ENCODE measurements at places on chromosomes 13 and 19.

GRCh38 chr13:83919775-83920174 is 37.5 kb upstream of the SLITRK1 start:
- no peak for DNase-seq

DNA sequence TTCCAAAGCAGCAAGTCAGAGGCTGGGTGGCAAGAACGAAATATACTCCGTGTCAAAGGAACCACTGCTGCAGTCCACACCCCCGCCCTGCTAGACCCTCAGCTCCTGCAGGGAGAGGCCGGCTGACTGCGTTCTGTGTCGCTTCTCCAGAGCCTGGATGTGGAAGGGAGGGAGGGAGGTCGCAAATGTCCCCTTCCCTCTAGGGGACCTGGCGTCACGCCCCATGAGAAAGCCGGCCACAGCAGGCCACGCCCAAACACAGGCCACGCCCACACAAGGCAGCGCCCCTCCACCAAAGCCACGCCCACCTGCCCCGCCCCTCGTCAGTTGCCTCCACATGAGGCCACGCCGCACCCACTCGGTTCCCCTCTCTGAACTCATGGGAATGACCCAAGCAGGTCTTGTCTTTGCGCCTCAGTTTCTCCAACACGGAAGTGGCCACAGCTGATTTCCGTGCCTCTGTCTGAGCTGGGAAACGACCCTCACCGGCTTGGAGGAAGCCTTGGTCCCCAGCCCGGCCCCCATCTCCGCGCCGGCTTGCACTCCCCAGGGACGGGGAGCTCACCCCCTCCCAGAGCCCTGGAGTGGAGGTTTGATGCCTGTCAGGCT is 38.4 kb upstream of the TCF3 start:
- DNase-seq = no peak

DNA sequence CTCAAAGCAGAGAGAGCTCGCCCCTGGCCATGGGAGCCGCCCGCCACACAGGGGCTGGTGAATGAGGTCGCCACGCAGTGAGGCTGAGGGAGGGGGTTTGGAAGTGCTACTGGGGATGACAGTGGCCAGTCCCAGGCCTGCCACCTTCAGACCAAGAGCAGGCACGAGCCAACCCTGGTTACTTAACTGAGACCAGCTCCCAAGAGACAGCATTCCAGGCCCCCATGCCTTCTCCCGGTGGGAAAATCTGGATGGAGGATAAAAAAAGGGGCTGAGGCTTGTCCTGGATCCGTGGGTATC is 43.3 kb downstream of the RAB20 start:
- DNase-seq = no peak

DNA sequence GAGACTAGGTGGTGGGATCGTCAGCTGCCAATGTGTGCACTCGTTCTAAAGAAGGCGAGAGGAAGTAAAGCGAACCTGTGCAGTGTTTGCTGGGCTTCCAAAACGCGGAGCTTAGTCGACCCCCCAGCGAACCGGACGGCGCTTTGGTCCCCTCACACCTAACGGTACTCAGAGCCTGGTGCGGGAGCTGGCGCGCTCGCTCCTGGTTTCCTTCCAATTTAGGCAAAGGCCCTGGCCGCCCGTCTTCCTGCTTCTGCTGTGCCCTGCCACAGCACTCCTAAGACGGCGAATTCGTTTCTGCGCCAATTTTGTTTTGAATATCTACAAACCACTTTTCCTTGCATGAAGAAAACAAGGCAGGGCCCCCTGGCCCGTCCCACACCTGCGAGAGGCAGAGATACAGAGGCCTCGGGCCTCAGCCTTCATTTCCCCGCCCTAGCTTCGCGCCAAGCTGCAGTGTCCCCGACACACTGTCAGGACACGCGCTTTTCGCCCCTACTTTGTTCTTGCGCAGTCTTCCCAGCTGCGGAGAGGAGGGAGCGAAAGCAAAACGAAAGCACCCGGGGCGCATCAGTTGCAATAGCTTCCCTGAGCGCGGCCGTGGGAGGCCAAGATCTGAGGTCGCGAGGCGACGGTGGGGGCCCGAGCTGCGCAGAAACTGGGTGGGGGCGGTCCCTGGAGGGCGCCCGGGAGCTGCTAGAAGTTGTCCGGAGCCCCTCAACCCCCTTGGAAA is 111.9 kb downstream of the KCNRG start:
- no peak for DNase-seq

- DNase-seq = no peak
Measured at GRCh38 chr13:50712881-50713280, 130.6 kb downstream of the DLEU7 start.

GRCh38 chr19:3462991-3463713 is 17.2 kb downstream of the SMIM24 start:
- DNase-seq = no peak

DNA sequence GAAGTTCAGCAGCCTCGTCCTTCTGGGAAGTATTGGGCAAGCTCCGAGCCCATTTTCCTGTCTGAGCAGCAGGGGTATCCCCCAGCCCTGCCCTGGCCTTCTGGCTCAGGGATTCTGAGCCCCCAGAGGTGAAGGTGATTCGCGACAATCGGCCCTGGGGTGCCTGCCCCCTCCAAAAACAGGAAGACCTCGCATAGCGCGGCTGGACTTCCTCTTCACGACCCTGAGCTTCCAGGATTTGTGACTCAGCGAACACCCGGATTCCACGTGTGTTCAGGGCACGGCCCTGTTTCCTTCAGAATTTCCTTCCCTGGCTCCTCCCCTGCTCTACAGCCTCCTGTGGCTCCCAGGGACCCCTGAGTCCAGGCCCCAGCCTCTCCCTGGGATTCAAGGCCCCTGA is at the start of gene SEMA6B:
Gene SEMA6B (minus strand): TSS at position 116 of the 400 bp plus-strand sequence. CDS start 1,227 bp downstream, outside the sequence.
- DNase-seq = no peak

- DNase-seq = no peak
Measured at GRCh38 chr19:1992759-1993260, 22.7 kb downstream of the BTBD2 start.

DNA sequence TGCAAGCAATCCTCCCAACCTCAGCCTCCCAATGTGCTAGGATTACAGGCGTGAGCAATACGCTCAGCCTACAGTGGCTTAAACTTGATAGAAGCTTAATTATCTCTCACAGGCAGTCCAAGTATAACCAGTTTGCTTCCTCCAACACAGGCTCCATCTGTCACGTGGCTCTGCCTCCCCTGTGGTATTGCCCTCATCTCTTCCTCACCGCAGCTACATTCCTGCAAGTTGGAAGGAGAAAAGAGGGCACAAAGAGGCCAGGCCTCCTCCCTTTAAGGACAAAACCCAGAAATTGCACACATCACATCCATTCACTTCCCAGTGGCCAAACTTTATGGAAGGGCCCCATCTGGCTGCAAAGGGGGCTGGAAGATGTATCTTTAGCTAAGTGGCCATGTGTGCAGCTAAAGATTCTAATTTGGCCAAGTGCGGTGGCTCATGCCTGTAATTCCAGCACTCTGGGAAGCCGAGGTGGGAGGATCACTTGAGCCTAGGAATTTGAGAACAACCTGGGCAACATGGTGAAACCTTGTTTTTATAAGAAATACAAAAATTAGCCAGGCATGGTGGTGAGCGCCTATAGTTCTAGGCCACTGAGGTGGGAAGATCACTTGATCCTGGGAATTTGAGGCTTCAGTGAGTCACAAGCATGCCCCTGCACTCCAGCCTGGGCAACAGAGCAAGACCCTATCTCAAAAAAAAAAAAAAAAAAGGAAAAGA is 3.1 kb upstream of the SDHAF1 start:
- DNase-seq = no peak

GRCh38 chr13:51432576-51432975 is 20.3 kb downstream of the INTS6 start:
- DNase-seq = no peak

GRCh38 chr13:33050161-33050560 is 33.9 kb downstream of the KL start:
- DNase-seq = no peak

DNA sequence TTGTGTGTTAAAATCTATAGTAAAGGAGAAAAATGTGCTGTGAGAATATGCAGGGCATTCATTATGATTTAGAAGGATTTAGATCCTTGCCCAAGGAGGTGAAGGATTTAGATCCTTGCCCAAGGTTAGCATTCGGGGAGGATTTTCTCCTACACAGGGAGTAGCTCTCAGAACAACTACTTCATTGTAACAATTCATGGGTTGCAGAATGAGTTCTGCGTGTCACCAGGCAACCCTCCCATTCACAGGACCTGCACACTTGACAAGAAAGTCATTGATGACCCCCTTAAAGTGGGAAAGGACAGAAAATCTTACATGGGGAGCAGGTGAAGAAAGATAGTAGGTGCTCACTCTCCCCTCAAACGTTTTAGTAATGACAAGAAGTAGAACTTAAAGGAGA is 167.1 kb upstream of the MAB21L1 start:
- no peak for DNase-seq

DNA sequence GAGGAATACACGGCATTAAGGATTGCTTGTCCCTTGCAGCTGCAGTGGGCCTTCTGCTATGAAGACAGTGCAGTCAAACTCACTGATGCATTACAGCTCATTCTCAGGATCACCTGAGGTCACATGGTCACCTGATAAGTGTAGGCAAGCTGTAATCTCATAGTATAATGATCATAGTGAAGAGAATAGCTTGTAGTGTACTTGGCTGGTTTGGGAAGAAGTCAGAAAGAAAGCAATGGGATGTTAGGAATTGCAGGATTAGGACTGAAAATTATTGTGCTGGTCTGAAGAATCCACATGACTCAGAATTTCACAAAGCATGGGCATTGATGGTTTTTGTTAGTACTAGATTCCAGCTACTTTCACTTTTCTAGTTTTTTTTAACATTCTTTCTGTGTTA is 76.7 kb downstream of the MBNL2 start:
- no peak for DNase-seq

DNA sequence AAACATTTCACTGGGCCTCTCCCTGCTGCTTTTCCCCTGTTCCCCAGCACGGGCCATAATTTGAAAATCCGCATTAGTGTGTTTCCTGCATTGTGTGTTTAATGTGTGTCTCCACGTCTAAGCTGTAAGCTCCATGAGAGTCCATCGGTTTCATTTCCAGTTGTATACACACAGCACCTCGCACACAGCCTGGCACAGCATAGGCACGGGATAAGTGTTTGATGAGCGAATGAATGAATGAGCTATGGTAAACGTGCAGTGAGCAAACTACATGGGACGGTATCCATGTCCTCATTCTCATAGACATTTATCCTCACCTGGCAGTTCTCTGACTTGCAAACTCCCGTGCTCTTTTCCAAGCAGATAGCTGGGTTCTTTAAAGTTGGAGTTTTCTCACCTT is 106.1 kb downstream of the RAB20 start:
- DNase-seq = no peak

DNA sequence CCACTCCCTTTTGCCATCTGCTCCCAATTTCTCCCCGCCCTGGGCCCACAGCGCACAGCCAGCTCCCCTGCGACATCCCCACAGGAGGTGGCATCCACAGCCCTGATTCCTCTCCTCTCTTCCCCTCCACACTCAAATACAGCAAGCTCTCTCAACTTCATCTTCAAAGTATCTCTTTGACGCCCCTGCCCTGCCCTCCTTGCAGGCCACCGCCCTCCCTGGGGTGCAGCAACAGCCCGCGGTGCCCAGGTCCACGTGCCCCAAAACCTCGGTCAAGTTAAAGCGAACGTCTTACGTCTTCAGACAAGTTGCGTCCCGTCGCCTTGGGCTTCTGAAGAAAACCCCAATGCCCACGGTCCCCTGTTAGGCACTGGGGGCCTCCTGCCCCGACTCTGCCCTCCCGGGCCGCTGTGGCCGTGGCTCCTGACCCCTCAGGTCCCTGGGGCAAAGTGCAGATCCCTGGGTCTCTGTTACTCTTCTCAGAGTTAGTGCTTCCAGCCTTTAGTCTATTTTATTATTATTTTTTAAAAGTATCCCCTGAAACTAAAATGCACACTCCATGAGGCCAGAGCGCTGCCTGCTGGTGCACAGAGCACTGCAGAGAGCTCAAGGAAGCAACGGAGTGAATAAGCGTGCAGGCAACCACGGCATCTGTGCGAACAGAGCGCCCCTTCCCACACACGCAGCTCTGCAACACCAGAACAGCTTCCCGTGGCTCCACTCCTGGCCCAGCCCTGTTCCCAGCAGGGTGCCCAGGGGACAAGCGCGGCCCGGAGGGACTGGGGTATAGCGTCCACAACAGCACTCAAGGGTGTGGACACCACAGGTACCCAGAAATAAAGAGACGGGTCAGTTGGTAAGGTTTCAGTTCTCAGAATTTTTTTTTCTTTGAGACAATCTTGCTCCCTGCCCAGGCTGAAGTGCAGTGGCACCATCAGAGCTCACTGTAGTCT is 26.4 kb downstream of the IL17D start:
- DNase-seq = no peak

DNA sequence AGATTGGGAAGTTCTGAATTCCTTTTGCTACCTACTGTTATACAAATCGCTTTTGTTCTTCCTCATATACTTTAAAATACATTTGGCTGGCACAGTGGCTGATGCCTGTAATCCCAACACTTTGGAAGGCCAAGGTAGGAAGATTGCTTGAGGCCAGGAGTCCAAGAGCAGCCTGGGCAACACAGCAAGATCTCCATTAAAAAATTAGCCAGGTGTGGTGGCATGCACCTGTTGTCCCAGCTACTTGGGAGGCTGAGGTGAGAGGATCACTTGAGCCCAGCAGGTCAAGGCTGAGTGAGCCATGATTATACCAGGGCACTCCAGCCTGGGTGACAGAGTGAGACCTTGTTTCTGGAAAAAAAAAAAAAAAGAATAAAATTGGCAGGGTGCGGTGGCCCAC is 34.4 kb upstream of the CXCL17 start:
- DNase-seq = no peak

- DNase-seq = no peak
Measured at GRCh38 chr13:29569253-29570050, 26.0 kb downstream of the SLC7A1 start.

DNA sequence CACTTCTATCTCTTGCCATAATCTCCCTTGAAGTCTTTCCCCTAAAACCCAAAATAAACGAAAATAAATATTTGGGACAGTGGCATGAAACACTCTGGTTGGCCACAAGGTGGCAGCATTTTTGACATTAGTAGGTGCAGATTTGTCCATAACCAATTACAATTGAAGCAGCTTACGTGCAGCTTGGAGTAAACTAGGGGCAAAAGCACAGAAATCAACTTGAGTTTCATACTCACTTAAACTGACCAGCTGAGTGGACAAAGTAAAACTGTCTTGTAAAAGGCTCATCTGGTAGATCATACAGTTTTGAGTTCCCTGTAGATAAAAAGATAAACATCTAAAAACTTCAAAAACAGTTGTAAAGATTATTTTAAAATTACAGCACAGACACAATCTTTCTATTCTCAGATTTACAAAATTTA is 18.8 kb downstream of the PDCD5 start:
- DNase-seq = peak; percentile 67

- DNase-seq = no peak
Measured at GRCh38 chr19:56689198-56689597, 17.6 kb upstream of the ZNF835 start.

DNA sequence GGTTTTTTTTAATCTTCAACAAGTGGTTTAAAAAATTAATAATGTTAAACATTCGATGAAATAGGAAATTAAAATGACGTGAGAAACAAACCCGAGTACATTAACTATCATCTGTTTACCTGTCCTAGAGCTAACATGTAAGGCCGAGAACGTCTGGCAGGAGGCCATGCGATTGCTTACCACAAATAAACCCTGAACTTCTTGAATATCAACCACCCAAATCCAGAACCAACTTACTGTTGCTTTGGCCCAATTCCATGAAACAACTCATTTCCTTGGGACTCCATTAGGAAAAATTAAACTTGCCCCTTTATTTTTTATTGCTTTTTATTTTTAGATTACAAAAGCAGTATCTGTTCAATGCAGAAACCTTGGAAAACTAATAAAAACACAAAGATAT is 228.9 kb upstream of the IRS2 start:
- no peak for DNase-seq

Data from SW 1271 (cell line).